ENCODE measurements at places on chromosomes 2 and 18.

GRCh38 chr2:128549094-128549493 is 230.4 kb upstream of the HS6ST1 start:
- peaks cover 20% of the 10 kb centered on the region for H3K4me1 ChIP-seq
- no peak for DNase-seq
- H3K27me3 ChIP-seq: no peaks in the 10 kb centered on the region
- no peaks in the 10 kb centered on the region for H3K36me3 ChIP-seq
- no peak overlapping the region for H3K4me3 ChIP-seq

- no peak overlapping the region for H3K27ac ChIP-seq
- H3K36me3 ChIP-seq: no peaks in the 10 kb centered on the region
- peaks cover 10% of the 10 kb centered on the region for H3K4me1 ChIP-seq
- H3K4me3 ChIP-seq: no peak overlapping the region
- H3K27me3 ChIP-seq: no peaks in the 10 kb centered on the region
Observed at GRCh38 chr2:233831011-233831721, 23.2 kb downstream of the HJURP start.

- no peaks in the 10 kb centered on the region for H3K4me1 ChIP-seq
- no peak overlapping the region for H3K4me3 ChIP-seq
- no peaks in the 10 kb centered on the region for H3K36me3 ChIP-seq
- no peaks in the 10 kb centered on the region for H3K27me3 ChIP-seq
Observed at GRCh38 chr2:170842785-170843184, 26.1 kb downstream of the GAD1 start.

GRCh38 chr2:45009928-45010701 is 863 bp upstream of the SIX2 start:
- no peak overlapping the region for H3K27ac ChIP-seq
- H3K27me3 ChIP-seq: peaks cover 98% of the 10 kb centered on the region
- H3K36me3 ChIP-seq: no peaks in the 10 kb centered on the region
- peak overlapping the region; percentile 54 for H3K4me3 ChIP-seq
- H3K4me1 ChIP-seq: peaks cover 37% of the 10 kb centered on the region

DNA sequence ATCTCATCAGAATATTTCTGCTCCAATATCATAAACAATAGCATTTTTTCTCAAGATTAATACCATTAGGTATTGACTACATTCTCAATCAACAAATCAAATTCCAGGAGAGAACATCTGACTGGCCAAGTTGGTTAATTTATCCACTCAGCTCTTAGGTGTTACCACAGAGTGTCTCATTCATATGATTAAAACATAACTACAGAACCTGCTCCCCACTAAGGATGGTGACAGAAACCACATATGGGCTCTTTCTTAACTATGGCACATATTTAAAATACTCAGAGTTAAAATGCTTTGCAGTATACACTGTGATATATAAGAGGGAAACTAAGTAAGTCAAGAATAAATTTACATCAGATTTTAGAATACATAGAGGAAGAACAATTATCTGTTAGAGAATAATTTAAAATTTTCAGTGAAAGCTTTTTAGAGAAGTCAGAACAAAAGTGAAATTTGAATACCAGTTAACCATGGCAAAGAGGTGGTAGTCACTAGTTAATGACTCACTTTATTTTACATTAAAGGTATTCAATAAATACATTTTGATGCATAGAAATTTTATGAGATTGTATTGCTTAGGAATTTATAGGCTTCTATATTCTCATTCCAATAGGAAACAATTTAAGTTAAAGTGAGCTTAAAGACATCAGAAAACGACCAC is 1120.8 kb upstream of the TMEFF2 start:
- H3K4me1 ChIP-seq: no peaks in the 10 kb centered on the region
- H3K36me3 ChIP-seq: no peaks in the 10 kb centered on the region
- H3K27ac ChIP-seq: no peak overlapping the region
- no peaks in the 10 kb centered on the region for H3K27me3 ChIP-seq

DNA sequence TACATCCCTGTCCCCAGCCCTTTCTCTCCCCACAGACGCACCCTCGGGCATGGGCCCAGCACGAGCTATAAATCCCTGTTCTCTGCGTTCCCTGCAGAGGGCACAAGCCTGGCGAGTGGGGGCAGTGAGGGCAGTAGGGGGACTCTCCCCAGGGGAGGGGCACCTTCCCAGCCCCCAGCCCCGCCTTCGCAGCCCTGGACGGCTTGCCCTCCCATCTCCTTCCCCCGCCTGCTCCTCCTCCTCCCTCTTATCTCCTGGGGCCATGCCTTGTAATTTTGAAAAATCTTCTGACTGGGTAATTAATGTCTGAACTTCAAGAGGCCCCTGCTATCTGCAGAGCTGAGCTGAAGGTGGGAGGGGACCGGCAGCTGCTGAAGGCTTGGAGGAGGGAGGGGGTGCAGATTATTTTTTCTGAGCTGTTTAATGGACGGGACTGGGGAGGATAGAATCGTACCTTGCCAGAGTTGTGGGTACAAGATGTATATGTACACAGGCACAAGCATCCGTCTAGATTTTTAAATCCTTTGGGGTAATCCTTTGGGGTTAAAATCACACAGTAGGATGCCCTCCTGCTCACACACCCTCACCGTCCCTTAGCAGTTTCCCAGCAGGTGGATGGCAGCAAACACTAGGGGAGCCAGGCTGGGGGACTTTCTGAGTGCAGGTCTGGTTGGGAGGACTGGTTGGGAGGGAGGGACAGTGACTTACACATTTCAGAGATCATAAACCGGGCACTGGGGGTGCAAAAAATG is 121.9 kb downstream of the SMAD7 start:
- H3K4me3 ChIP-seq: no peak overlapping the region
- H3K4me1 ChIP-seq: peaks cover 60% of the 10 kb centered on the region
- no peaks in the 10 kb centered on the region for H3K27me3 ChIP-seq
- no peaks in the 10 kb centered on the region for H3K36me3 ChIP-seq
- DNase-seq: peak; percentile 30

DNA sequence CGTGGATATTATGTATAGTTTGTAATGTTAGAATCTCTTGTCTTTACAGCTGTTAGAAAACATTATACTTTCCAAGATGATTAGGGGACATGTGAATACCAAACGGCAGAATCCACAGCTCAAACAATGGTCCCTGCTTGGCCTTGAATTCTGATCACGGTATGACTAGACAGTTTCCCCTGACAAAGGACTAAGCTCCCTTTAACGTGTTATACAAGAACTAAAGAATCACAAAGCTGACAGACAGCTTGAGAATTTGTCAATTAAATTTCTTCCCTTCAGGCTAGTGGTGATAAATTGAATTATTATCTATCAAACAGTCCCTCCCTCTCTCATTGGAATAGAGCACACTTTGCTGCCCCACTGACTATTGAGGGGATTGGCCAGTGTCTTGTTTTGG is 359.2 kb upstream of the ID2 start:
- H3K27me3 ChIP-seq: no peaks in the 10 kb centered on the region
- no peak overlapping the region for H3K4me3 ChIP-seq
- DNase-seq: no peak
- peaks cover 4% of the 10 kb centered on the region for H3K4me1 ChIP-seq

GRCh38 chr2:66587216-66587615 is 152.3 kb downstream of the MEIS1 start:
- no peaks in the 10 kb centered on the region for H3K36me3 ChIP-seq
- DNase-seq: peak; percentile 63
- no peak overlapping the region for H3K4me3 ChIP-seq
- no peak overlapping the region for H3K27ac ChIP-seq
- H3K4me1 ChIP-seq: peaks cover 4% of the 10 kb centered on the region

DNA sequence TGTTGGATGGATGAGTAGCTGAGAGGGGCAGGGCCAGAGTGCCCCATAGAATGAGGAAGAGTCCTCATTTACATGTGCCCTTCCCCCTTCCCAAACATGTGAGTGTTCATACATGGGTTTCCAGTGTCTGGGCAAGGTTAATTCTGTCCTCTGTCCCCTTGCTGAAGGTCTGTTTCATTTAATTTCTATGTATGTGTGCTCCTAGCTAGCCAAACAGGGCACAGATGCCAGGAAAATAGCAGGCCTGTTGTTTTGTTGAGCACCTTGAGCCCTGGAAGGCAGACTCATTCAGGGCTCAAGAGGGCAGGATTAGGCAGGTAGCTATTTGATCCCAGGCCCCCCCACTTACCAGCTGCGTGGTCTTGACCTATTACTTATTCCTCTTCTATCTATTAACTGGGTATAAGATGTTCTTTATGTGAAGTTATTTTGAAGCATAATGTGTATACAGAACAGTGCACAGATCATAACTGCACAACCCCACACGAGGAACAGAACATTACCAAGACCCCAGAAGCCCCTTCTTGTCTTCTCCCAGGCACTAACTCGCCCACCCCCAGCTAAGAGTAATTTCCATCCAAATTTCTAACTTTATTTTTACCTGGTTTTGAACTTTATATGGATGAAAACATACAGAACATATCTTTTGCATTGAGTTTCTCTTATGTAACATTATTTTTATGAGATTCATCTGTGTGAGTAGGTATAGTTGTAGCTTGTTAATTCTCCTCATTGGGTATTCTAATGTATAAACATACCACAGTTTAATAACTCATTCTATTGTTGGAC is 164.3 kb downstream of the RPIA start:
- no peaks in the 10 kb centered on the region for H3K27me3 ChIP-seq
- H3K36me3 ChIP-seq: no peaks in the 10 kb centered on the region
- no peak for DNase-seq
- no peak overlapping the region for H3K4me3 ChIP-seq
- no peaks in the 10 kb centered on the region for H3K4me1 ChIP-seq
- H3K27ac ChIP-seq: no peak overlapping the region

DNA sequence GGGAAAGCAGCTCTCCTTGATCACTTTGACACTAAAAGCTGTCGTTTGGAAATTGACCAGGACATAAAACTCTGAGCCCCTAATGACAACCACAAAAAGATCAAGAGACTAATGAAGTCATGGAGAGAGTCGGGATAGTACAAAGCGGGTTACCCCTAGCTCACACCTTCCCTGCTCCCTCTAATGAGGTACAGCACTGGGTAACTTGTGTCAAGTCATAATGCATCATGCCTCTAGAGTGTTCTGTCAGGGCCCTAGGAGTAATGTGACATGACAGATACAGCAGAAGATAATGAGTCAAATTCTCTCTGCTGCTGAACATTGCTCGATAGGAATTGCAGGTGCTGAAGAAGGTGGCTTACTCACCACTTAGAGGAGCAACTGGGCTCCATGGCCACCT is 130.7 kb downstream of the AQP4 start:
- DNase-seq: no peak
- H3K27ac ChIP-seq: no peak overlapping the region
- no peaks in the 10 kb centered on the region for H3K27me3 ChIP-seq
- H3K4me1 ChIP-seq: peaks cover 1% of the 10 kb centered on the region

DNA sequence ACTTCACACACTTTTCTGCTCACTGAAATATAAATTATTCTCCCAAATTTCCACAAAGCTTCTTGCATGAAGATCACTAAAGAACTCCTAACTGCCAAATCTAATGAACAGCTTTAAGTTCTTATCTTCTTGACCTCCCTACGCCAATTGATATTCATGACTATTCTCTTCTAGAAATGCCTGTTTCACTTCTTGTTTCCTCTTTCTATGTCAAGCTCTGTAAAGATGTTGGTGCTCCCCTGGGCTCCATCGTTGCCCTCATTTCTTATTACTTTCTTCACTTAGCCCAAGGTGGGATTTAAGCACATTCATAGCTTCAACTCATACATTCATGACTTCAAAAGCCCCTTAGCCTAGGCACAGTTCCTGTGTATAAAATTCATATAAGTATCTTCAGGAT is 9.2 kb upstream of the ANTXR1 start:
- no peak for DNase-seq
- H3K27me3 ChIP-seq: no peaks in the 10 kb centered on the region
- no peak overlapping the region for H3K4me3 ChIP-seq
- H3K36me3 ChIP-seq: no peaks in the 10 kb centered on the region
- no peaks in the 10 kb centered on the region for H3K4me1 ChIP-seq

GRCh38 chr2:128375454-128375853 is 56.8 kb upstream of the HS6ST1 start:
- H3K27ac ChIP-seq: no peak overlapping the region
- no peaks in the 10 kb centered on the region for H3K27me3 ChIP-seq
- no peak overlapping the region for H3K4me3 ChIP-seq
- peaks cover 26% of the 10 kb centered on the region for H3K4me1 ChIP-seq
- no peak for DNase-seq
- no peaks in the 10 kb centered on the region for H3K36me3 ChIP-seq

GRCh38 chr2:33275689-33276444 is 200.6 kb upstream of the RASGRP3 start:
- H3K27me3 ChIP-seq: no peaks in the 10 kb centered on the region
- no peak overlapping the region for H3K4me3 ChIP-seq
- H3K4me1 ChIP-seq: peaks cover 8% of the 10 kb centered on the region

DNA sequence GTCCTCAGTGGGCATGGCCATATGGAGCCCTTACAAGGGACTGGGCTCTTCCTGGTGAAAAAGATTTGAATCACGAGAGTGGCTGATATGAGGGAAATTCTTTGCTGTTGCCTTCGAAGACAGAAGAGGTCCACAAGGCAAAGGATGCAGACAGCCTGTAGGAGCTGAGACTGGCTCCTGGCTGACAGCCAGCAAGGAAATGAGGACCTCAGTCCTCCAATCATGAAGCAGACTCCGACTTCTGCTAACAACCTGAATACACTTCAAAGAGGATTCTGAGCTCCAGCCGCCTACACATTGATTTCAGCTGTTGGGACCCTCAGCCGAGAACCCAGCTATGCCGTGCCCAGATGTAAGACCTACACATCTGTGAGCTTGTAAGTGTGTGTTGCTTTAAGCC is 3.0 kb upstream of the ST8SIA5 start:
- H3K27me3 ChIP-seq: peaks cover 78% of the 10 kb centered on the region
- DNase-seq: no peak
- no peaks in the 10 kb centered on the region for H3K36me3 ChIP-seq
- no peak overlapping the region for H3K27ac ChIP-seq

DNA sequence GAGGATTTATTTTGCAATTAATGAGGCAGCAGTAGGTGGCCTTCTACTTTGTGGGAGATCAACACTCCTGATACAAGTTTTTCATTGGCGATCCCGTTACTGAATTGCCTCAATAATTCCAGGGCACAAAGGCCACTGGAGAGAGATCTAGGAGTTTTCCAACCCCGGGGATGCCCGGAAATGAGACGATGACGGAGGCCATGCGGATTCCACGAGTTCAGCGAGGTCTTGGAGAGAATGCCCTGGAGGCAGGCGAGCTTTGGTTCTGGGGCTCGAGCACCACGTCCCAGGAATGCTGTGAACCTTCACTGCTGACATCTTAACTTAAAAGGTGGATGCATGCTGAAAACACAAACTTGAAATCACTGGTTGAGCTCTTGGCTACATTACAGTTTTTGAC is 74.2 kb downstream of the LDLRAD4 start:
- H3K27me3 ChIP-seq: no peaks in the 10 kb centered on the region
- H3K4me1 ChIP-seq: no peaks in the 10 kb centered on the region
- H3K36me3 ChIP-seq: no peaks in the 10 kb centered on the region
- H3K27ac ChIP-seq: no peak overlapping the region
